ENCODE measurements at places on chromosomes 6 and 20.

DNA sequence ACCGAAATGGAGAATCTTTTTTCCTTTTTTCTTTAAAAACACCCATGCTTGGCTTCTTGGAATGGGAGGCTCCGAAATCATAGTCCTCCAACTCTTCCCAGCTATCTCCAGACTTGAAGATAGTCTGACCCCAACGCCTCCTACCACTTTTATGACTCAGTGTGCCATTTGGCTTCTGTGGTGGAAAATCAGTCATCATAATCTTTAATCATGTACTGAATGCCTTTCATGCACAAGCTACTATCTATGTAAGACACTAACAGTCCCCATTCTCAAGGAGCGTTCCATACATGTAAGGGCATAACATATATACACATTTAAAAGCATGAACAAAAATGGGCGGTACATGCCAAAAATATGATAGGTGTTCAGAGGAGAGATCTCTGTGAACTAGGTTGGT, 44.1 kb downstream of the TMEM14B start:
- DNase-seq: no peak

- no peak for DNase-seq
Measured at GRCh38 chr6:75085931-75086635, 119.8 kb downstream of the COL12A1 start.

GRCh38 chr20:63319164-63320040, 26.4 kb downstream of the COL20A1 start:
- no peak for DNase-seq

GRCh38 chr20:49037962-49038387, 8.1 kb upstream of the CSE1L start:
- DNase-seq: no peak

DNA sequence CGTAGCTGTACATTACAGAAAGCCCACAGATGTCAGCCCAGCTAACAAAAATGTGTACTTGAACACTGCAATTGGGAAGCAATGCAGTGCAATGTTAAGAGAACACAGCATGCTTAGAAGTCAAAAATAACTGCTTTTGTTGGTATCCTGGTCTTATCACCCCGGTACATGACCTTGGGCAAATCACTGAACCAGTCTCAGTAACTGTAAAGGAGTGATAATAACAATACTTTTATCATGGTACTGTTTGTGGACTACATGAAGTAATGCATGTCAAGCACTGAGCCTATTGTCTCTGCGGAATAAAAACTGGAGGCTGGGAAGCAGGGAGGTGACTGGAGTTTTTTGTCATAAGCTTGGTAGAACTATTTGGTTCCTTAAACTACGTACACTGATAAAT, 44.7 kb upstream of the SPDEF start:
- no peak for DNase-seq
